Epithelial cell of esophagus (primary cell): ENCODE measurements at places on chromosomes 12 and 14.
A peak's percentile ranks its signal among the peaks of the same experiment; 100 is the strongest.

DNA sequence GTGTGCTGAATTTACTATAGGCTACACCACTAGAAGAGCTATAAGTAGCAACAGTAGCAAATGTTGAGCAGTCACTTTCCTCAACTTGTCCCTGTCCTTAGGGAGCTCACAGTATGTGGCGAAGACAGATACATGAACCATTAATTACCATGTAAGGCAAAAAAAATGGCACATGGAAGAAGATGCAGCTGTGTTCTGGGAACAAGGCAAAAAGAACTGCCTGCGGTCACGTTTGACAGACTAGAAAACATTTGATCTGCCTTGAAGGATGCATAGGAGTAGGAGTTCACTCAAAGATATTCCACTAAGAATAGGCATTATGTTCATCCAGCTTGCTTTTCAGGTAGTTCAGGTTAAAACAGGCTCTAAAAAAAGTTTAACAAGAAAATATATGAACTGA, 46.5 kb upstream of the IFNG-AS1 start:
- DNase-seq = no peak

DNA sequence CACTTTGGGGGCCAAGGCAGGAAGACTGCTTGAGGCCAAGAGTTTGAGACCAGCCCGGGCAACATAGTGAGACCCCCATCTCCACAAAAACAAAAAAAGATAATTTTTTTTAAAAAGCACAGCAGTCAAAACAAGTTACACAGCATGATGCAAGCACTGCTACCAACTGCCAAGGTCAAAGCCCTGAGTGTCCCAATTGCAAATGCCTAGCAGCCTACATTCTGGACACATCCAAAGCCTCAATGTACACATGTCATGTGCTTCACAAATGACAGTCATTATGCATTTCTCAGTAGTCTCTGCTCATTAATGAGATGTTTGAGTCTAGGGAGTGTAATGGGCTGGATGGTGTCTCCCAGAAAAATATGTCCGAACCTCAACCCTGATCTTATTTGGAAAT, 113.7 kb upstream of the CCND2 start:
- no peak for DNase-seq

- peak; percentile 8 for DNase-seq
Measured at GRCh38 chr12:101650346-101651117, 46.9 kb upstream of the CHPT1 start.

- DNase-seq = no peak
Measured at GRCh38 chr12:81542065-81543010, 216.8 kb downstream of the PPFIA2 start.

DNA sequence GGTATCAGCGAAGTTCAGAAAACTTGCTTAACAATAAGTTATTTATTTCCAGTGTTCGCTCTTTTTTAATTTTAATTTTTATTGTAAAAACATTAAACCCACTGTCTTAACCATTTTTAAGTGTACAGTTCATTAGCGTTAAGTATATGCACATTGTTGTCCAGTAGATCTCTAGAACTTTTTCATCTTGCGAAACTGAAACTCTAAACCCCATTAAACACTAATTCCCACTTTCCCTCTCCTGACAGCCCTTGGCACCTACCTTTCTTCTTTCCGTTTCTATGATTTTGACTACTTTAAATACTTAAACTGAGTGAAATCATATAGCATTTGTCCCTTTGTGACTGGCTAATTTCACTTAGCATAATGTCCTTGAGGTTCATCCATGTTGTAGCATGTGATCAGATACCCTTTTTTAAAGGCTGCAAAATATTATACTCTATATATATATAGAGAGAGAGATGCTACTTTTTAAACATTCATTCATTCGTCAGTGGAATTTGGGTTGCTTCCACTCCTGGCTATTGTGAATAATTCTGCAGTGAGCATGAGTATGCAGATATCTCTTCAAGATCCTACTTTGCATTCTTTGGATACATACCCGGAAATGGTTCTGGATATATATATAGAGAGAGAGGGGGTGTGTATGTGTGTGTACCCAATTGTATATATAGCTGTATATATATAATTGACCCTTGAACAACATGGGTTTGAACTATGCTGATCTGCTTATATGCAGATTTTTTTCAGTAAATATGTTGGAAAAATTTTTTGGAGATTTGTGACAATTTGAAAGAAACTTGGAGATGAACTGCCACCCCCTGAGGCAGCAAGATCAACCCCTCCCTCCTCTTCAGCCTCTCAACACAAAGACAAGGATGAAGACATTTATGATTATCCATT, 74.7 kb upstream of the EVL start:
- no peak for DNase-seq

DNA sequence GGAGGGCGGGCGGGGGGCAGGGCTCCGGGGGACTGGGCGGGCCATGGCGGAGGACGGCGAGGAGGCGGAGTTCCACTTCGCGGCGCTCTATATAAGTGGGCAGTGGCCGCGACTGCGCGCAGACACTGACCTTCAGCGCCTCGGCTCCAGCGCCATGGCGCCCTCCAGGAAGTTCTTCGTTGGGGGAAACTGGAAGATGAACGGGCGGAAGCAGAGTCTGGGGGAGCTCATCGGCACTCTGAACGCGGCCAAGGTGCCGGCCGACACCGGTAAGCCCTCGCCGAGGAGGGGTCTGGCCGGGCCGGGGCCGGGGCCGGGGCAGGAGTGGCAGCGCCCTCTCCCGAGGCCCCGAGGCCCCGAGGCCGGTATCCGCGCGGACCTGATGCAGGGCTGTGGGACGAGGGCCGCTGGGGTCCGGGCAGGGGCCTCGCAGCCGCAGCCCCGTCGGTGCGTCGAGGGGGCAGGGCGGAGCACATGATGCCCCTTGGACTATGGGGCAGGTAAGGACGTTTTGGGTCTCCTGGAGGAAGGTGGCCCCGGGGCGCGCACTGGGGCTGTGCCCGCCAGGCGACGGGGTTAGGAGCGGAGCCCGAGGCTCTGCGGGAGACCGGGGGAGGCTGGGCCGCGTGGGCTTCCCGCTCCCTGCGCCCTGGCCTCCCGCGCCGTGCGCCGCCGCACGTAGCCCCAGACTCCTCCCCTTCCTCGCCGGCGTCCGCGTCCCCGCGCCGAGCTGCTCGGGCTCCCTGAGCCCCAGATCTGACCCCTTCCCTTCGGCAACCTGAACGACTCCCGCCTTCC, at the start of gene TPI1:
Gene TPI1, plus strand, starts transcription at position 119 of the 798 bp plus-strand sequence. Its CDS starts 36 bp downstream, at position 155.
- DNase-seq = peak; percentile 81

- DNase-seq = no peak
Measured at GRCh38 chr12:115922952-115923564, 354.4 kb downstream of the MED13L start.

DNA sequence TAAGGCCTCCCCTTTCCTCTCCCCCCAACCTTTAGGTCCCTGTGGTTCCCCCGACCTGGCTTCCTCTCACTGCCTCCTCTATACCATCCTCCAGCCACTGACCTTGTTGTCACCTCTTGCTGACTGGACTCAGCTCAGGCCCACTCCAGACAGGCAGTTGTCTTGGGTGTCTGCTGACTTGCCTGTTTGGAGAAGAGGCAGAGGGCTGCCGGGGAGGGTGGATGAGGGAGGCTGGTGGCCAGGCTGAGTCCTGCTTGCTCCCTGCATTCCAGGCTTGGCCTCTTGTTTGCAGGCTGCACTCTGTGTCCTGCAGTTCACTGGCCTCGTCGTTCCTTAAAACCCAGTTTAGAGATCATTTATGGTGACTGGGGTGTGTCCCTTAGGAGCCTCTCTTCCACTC, 31.0 kb upstream of the RD3L start:
- DNase-seq = no peak

- no peak for DNase-seq
Measured at GRCh38 chr12:104653730-104654664, 197.2 kb downstream of the CHST11 start.

GRCh38 chr12:126910570-126910969, 1356.4 kb upstream of the TMEM132C start:
- no peak for DNase-seq

DNA sequence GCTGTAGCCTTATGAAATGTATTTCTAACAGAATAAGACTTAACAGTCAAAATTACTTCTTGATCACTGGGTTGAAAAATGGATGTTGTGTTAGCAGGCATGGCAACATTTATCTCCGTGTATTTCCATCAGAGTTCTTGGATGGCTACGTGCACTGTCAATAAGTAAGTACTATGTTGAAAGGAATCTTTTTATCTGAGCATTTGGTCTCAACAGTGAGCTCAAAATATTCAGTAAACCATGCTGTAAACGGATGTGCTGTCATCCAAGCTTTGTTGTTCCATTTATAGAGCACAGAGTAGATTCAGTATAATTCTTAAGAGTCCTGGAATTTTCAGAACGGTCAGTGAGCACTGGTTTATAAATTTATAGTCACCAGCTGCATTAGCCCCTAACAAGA, 15.5 kb downstream of the SCAF11 start:
- no peak for DNase-seq

GRCh38 chr12:38588624-38589305, 272.2 kb downstream of the ALG10B start:
- DNase-seq = peak; percentile 25

DNA sequence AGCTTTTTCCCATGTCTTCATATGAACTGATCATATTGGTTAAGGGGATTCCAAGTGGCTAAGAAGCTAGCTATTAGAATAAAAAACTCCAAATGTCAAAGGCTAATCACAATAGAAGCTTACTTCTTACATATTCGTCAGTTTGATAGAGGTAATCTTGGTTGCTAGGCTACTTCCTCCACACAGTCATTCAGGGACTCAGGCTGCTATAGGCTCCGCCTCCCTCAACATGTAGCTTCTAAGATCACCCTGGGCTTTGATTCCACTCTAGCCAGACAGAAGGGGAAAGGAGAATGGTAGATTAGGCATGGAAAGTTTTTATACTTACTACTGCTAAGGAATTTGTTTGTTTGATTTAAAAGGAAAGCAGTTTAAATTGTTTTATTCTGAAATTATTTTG, 207.9 kb downstream of the EFCAB11 start:
- DNase-seq = peak; percentile 18

- peak; percentile 85 for DNase-seq
Measured at GRCh38 chr12:9244894-9245293, 36.7 kb upstream of the PZP start.

GRCh38 chr12:113862590-113863454, 103.3 kb downstream of the RBM19 start:
- DNase-seq = peak; percentile 30

- DNase-seq = no peak
Measured at GRCh38 chr14:90453401-90453951, 56.6 kb downstream of the CALM1 start.

GRCh38 chr12:75041472-75041871, 168.2 kb downstream of the KCNC2 start:
- DNase-seq = no peak

DNA sequence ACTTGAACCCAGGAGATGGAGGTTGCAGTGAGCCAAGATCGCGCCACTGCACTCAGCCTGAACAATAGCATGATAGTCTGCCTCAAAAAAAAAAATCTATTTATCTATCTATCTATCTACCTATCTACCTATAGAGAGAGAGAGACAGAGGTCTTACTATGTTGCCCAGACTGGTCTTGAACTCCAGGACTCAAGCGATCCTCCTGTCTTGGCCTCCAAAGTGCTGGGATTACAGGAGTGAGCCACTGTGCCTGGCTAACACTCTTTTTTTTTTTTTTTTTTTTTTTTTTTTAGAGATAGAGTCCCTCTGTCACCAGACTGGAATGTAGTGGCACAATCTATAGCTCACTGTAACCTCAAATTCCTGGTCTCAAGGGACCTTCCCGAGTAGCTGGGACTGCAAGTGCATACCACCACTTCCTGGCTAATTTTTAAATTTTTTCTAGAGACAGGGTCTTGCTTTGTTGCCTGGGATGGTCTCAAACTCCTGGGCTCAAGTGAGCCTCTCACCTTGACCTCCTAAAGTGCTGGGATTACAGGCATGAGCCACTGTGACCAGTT, 1.9 kb downstream of the FAM186A start:
- DNase-seq = no peak

DNA sequence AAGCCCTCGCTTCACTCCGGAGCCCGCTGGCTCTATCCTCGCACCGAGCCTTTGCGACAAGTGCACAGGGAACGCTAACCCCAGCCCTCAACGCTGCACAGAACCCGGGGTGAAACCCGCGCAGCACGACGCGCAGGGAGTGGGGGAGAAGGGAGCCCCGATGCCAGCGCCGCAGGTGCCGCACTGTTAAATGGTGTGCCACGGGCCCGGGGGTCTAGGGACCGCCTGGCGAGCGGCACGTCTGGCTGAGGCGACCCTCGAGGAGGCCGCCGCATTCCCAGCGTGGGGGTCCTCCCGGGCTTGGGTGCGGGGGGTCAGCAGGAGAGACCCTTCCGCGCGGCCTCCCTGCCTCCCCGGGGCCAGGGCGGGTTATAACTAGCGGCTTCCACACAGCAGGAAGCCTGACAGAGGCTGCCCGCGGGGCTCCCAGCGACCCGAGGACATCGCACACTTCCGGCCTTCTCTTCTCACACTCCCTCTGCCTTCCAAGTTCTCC, 23.8 kb upstream of the LRTM2 start:
- peak; percentile 21 for DNase-seq
